ENCODE measurements at places on chromosomes 2 and 18.
A peak's percentile ranks its signal among the peaks of the same experiment; 100 is the strongest.

DNA sequence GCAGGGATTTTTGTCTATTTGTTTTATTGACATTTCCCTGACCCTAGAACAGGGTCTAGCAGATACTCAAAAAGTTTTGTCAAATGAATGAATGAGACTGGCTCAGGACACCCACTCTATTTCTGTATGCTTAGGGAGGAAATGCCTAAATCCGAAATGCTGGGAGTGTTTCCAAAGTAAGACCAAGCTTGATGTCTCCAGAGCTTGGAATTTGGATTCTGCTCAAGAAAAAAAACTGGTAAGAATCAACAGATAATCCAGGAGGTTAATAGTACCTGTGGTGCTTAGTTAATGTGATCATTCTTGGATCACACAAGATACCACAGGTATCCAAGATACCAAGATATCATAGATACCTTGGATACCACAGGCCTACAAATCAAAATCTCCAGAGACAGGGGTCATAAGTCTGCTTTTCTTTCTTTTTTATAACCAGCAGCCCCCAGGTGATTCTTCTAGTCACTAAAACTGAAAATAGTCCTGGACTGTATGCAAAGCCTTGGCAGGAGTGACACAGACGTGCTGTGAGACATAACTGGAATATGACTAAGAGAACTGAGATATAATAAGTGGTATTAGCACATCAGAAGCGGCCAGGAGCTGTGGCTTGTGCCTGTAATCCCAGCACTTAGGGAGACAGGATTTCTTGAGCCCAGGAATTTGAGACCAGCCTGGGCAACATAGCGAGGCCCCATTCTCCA lies 39.9 kb upstream of the SP3 start:
- DNase-seq: no peak

DNA sequence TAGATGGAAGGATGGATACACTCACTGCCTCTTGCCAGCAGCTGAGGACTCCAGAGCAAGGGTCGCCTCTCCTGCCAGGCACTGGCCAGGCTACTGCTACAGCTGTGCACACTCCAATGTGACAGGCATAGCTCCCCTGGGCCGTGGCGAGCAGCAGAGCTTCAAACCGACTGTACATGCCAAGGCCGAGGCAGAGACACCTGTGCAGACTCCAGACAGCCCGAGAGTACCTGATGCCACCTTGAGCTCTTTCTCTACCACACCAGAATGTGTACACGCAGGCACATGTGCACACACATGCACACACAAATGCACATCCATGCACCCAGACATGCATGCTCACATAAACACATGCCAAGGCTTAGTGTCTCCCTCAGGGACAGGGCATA lies 508.3 kb upstream of the MYT1L start:
- DNase-seq: no peak

DNA sequence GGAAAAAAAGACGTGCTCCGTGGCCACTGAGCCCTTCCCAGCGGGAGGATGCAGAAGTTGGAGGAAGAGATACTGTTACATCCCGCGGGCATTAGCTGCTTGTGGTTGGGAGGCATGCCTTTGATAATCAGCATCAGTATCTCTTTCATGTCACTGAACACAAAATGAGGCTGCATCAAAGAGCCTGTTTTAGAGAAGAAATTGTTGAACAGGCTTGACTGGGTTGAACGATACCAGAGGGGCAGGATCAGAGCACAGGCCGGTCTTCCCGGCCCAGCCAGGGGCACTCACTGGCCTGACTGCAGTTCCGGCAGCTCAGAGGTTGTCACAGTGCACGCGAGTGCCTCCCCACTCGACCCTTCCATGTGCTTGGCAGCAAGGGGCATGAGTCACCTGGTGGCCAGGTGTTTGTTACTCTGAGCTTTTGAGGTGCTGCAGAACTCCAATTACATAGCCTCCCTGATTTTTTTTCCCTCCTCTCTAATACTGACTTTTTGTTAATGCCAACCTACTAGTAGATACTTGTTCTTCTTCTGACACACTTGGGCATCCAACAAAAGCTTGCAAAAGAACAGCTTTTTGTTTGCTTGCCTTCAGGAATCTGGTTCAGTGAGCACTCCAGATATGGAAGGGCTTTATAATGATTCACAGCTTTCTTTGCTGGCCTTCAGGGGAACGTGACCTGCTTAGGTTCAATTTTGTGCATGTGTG lies 121.6 kb downstream of the VAPA start:
- no peak for DNase-seq

DNA sequence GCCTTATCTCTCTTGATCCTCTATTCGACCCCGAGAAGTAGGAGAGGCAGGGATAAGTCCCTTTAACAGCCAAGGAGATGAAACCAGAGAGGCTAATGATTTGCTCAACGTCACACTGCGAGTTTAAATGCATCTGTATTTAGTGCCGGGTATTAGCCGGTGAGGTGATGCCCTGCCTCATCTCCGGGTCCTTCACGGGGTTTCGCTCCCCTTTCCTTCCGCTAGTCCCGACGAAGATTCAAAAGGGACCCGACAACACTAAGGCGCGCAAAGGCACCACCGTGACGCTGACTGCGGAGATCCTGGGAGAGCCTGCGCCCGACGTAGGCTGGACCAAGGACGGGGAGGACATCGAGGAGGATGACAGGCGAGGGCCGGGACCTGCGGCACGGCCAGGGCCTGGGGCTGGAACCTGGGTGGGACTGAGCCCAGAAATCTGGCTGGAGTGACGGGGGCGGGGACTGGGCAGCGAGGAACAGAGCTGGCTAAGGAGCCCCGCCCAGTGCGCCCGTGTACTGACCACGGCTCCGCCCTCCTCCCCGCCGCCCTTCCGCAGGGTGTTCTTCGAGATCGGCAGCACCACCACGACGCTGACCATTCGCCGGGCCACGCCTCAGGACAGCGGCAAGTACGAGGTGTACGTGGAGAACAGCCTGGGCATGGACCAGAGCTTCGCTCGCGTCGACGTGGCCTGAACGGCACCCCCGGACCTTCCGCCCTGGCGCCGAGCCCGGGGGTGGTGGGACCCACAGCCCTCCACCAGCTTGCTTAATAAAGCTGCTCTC lies 1.0 kb upstream of the GMPPA start:
- DNase-seq: no peak

DNA sequence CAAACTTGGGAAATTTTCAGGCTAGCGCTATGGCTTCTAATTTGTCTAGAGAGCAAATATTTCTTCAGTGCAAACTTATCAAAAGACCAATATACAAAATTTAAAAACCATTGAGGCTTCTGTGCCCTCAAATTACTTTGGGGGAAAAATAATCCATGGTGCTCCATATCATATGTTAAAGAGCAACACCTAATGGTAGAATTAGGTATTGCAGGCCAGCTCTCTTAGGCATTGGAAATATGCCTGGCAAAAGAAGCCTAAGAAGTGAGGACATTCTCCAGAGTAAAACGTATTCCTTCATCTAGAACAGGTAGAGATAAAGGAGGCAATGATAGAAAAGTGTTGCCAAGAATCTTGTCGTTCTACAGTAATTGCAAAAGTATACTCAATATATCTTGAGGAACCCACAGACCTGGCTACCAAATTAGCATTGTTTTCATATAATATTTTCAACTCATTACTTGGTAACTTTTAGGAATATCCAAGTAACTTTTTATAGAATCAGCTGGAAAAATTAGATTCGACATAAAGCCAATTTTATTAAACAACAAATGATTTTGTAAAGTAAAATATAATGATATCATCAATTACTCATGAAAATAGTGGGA lies 401.1 kb downstream of the BCL11A start:
- DNase-seq: no peak

- DNase-seq: no peak
Observed at GRCh38 chr2:116706396-116706795, 1108.1 kb upstream of the DDX18 start.

GRCh38 chr2:63698786-63699548 lies 110.2 kb downstream of the MDH1 start:
- no peak for DNase-seq

GRCh38 chr2:25664183-25664964 lies 9.0 kb downstream of the DTNB start:
- no peak for DNase-seq

- no peak for DNase-seq
Observed at GRCh38 chr2:47512581-47513083, 109.7 kb downstream of the MSH2 start.

DNA sequence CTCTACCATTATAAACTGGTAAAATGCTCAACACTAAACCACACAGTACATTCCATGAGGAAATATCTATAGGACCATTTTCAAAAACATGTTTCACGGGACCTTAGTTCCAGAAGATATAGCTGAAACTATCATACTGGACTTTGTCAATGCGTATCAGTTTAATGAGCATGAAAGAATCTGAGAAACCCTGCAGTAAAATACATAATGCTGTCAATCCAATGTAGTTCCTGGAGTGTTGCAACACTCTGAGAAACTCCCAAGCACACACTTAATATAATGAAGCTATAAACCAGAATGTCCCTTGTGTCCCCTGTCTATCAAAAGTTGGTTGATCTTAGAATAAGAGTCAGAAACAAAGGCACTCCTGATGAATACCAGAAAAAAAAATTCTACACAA lies 16.2 kb downstream of the IWS1 start:
- DNase-seq: no peak

- no peak for DNase-seq
Observed at GRCh38 chr2:79383681-79384080, 129.2 kb upstream of the CTNNA2 start.

- DNase-seq: no peak
Observed at GRCh38 chr2:61529944-61530735, 8.0 kb downstream of the XPO1 start.

DNA sequence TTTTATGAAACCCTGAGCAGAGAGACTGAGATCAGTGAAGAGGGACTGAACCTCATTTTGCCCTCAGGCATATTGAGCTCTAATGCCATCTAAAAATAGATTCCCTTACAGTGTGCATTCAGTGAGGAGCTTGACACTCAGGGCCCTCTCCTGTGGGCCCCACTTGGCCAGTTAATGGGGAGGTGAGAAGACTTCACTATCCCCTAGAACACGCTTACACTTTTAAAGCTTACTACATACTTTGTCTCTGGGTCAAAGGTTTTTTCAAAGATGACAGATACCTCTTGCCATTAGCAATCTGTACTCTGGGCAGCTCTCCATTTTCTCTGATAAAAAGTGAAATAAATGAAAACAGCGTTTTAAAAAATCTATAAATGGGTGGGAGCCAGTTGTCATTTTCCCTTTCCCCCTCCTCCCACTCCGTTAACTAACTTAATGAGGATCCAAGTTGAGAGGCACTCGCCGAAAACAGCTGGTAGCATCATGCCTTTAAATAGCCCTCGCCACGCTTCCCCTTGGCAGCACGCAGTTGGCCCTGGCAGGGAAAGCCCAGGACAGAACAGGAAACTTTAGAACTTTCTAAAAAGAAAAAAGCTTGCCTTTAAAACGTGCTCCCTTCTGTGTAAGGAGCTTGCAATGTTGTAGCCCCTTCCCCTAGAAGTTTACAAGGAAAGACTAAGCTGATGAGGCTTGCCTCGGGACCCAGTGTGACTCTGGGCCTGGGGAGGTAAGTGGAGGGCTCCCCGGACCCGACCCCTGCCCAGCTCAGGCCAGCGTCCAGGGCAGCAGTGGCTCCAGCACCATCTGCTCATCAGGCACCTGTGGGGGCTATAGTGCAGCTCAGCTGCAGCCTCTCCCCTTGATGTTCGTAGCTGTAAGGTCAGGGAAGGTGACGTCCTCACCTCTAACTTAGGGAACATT lies 58.8 kb upstream of the FOSL2 start:
- DNase-seq: no peak

DNA sequence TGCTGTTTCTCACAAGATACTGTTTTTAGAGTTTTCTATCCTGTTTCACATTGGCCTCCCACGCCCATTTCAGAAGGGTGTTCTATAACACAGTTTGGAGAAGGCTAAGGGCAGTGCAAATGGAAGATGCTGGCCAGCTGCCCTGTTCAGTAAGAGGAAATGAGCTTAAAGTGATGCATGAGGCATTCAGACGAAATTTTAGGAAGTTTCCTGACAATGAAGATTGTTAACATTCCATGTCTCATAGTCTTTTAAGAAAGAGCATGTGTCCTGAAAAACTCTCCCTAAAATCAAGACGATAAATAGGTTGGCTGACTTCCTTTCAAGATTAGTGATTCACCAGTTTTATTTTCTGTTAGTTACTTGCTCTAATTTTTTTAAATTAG lies 484.2 kb upstream of the NRP2 start:
- DNase-seq: no peak

GRCh38 chr2:203983064-203983715 lies 46.6 kb downstream of the ICOS start:
- DNase-seq: no peak

GRCh38 chr2:200411831-200412230 lies 98.0 kb downstream of the KCTD18 start:
- DNase-seq: no peak

DNA sequence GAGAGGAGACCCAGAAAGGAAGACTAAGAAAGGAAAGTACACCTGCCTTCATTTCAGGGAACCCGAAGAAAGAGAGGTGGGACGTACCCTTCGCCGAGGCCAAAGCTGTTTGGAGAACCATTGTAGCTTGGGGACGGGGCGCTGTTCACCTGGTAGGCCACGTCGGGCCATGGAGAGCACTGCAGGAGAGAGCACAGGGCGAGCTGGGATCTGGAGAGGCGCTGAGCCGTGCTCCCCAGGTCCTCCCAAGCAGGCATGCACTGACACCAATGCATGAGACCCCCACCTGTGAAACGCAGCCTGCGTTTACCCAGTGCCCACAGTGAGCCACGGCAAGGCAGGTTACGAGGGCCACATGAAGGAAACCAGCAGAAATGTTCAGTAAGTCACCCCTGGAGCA lies 45.5 kb downstream of the TFCP2L1 start:
- DNase-seq: no peak

GRCh38 chr18:46055838-46056230 lies 16.2 kb downstream of the PSTPIP2 start:
- peak; percentile 66 for DNase-seq

- no peak for DNase-seq
Observed at GRCh38 chr2:233140077-233140585, 80.0 kb downstream of the INPP5D start.

- DNase-seq: peak; percentile 27
Observed at GRCh38 chr18:37537868-37538525, 27.6 kb downstream of the CELF4 start.

- peak; percentile 53 for DNase-seq
Observed at GRCh38 chr18:79380816-79381806, 14.6 kb upstream of the NFATC1 start.

DNA sequence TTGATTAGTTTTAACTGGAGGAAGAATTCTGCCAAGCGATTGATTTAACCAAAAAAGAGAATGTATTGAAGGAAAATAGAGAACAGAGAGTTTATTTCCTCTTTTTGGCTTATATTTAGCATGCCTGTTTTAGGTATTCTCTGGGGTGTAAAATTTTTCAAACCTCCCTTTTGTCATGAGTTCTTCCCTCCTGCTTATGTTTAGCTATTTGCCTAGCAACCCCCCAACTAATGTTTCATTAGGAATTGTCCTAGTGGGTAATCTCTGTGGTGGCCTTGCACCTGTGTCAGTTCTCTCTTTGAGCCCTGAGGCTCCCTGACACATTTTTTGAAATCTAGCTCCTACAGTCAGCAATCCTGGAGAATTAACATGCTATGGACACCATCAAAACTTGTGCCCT lies 12.5 kb upstream of the REG1B start:
- no peak for DNase-seq
